ENCODE measurements at places on chromosomes 2 and 18.

DNA sequence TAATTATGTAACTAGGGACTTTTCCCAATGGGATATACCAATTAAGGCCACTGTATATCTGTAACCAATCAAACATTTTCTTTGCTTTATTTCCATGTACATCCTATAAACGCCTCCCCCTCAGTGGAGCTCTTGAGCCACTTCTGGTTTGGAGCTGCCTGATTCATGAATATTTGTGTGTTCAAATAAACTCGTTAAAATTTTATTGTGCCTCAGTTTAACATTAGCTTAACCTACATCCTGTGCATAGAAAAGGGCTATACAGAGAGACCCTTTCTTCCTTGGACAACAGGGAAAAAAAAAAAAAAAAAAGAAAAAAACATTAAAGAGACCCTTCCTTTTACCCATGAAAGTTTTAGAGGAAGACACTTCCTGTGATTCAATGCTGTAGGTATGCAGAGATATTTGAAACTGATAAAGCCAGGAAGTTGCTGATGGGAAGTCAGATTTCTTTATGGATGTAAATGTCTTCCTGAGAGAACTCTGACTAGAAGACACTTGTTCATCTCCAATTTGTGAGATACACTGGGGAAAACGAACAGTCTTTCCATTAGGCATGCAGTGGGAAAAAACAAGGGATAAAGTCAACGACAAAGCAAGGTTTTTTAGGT, 614.6 kb upstream of the SOX11 start:
- DNase-seq, result no peak

GRCh38 chr18:3283908-3284307, 22.0 kb downstream of the MYL12B start:
- no peak for DNase-seq

- no peak for DNase-seq
Measured at GRCh38 chr2:61135510-61135909, 26.5 kb upstream of the C2orf74 start.

DNA sequence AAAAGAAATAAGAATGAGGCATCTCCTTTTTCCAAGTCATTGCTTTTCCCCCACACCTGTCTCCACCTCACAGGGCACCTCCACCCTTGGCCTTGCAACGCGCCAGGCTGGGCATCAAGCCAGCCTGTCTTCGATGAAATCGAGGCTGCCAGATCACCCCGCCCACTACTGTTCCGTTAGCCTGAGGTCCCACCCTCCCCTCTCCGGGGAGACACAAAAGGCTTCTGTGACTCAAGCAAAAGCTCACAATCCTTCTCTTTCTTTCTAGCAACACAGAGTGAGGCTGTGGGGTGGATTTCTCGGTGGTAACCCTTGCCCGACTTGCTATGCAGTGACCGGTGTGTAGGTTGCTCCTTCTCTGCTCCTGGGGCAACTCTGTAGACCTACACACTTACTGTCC, 9.9 kb downstream of the TNP1 start:
- DNase-seq, result no peak

DNA sequence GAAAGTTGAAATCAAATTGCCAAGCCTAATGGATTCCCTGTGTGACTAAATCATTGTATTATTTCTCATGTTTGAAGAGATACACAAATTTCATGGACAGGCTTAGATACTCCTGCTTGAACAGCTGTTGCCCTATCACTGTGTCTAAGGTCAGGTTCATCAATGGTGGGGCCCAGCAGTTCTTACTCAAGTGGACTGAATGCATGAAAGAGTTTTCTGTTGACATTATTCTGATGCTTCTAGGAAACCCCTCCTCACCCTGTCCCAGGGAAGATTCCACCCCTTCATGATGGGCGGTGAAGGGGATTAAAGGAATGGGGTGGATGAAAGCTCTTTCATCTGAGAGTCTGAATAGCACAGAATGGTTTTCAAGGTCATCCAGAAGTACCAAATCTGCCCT, 148.8 kb downstream of the INO80D start:
- no peak for DNase-seq

DNA sequence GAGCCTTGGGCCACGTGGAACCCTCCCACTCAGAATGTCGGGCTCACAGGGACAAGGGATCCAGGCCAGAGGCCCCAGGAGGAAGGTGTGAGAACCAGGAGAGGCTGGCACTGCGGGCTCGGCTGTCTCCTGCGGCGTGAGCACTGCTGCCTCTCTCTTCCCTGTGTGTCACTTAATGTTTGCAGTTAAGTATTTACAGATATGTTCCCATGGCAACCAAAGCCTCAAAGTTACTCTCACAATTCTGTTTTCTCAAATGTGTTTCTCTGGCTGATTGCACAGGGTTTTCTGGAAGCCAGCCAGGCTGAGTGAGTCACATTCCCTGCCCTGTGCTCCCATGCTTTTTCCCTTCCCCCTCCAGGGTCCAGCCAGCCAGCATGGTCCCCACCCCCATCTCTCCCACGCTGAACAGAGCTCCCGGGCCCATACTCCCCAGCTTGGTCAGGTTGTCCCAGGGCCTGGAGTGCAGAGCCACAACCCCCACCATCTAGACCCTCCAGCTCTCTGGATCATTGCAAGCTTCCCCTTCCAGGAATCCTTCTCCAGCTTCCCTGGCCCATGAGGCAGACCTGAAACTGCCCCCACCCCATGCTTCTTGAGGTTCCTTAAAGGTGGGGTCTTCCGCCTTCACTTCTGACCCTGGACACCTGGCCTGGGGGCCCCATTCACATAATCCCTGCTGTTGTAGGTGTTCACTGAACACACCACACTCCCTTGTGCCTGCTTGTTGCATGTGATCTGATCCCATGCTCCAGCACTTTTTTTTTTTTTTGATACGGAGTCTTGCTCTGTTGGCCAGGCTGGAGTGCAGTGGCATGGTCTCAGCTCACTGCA, 265.9 kb downstream of the CELF4 start:
- DNase-seq, result no peak

DNA sequence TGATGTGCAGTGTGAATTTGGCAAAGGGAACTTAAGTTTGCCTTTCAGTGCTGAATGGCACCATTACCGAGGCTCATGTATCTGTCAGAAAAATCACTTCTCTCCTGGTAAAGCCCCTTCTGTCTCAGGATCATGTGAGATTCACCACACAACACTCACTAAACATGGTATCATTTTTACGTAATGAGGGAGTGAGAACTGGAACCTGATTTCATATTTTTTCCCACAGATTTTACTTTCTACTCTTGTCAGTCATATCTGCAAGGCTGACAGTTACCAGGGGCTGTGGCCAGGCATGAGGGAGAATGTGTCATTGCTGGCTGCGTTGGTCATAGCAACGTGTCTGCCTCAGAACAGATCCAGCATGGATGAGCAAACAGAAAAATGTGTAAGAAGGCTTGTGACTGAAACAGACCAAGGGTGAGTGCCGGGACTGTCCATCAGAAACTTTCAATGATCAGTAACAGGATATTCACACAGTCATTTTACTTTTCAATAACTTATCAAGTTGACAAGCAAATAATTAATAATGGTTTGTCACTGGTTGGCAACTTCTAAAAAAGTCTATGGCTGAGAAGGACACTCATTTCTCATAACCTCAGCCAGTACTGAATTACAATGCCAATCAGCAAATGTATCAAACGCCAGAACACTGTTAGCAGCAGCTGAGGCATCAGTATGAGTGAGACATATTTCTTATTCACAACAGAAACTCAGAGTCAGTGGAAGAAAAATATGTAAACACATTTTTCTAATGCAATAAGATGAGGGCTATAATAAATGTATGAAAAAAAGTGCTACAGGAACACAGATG, 100.5 kb downstream of the CDC42EP3 start:
- peak; percentile 44 for DNase-seq

DNA sequence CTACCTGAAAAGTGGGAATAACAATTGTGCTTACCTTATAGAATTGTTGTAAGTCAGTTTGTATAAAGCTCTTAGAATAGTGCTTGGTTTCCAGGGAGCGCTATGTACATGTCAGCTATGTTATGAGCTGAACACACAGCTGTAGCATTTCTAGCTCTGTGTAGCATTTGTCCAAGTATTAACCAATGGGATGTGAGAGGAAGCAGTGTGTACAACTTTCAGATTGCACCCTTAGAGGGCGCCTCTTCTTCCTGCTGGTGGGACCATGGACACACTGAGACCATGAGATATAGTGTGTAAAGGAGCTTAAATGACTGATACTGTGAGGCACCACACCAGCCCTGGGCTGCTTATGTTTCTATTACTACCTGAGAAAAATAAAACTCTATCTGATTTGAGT, 380.2 kb downstream of the LNPK start:
- no peak for DNase-seq

DNA sequence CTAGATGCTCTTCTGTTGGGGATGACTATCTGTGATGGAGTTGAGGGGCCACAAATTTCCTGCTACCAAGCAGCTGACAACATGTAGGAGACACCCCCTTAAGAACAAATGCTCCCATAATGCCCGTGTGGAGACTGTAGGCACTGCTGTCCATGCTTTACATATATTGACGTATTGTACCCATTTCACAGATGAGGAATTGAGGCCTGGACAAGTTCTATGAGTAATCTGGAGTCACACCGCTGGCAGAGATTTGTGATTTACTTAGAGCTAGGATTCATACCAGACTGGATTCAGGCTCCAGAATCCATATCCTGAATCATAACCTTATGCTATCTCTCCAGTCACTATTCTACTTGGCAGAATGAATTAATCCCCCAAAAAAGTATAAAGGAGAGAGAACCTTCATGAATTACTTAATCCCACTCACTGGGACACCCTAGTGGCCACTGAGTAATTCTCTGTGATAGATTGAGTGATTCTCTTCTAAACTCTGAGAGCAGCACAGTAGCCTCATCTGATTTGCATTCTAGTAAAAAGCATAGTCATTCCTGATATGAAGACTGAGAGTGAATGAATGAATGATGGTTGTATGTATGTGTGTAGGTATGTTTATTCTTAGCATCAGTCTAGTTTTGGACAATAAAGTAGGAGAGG, 460.7 kb upstream of the MEIS1 start:
- no peak for DNase-seq

- no peak for DNase-seq
Measured at GRCh38 chr2:170817093-170818035, 677 bp downstream of the GAD1 start.

DNA sequence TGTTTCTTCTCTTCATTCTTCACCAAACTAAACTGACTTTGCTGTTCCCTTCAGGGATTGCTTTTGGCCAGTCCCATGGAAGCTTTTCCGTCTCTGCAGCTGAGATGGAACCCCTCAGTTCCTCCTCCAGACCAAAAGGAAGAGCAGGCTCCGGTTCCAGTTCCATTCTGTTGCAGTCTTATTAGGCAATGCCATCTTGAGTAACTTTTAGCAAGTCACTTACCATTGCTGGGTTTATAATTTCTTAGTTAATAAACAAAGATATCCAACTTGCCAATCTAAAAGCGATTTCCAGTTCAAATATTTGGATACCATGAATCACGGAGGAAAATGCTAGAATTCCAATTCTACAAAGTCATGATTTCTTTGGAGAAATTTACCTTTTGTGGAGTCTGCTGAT, 214.3 kb upstream of the LYPD1 start:
- DNase-seq, result no peak

All from T-helper 1 cell (primary cell).